ENCODE measurements at places on chromosomes 4 and X. TPM values are rescaled to one million over a fixed set of nuclear protein-coding genes. Genes with fewer than 3 reads are reported as not detected.
A peak's percentile ranks its signal among the peaks of the same experiment; 100 is the strongest.

The TMEM156 gene
- total RNA-seq = 0.95 TPM

DNA sequence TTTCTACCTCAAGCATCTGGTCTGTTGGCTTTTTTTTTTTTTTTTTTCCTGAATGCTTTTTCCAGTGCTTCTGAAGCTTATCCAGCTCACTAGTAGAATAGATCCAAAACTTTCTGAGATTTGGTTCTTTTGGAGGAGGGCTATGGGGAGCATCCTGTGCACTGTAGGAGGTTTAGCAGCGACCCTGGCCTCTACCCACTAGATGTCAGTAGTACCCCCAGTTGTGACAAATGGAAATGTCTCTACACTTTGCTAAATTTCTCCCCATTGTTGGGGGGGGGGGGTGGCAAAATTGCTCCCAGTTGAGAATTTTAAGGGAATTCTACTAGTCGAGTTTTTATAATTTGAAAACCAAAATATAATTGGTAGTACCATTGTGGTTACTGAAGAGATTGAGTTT is 23.0 kb upstream of the PPA2 start:
- DNase-seq = no peak
- H3K36me3 ChIP-seq = no peaks in the 10 kb centered on the region
- H3K4me1 ChIP-seq = no peaks in the 10 kb centered on the region
- H3K27ac ChIP-seq = no peak overlapping the region

GRCh38 chr4:56742080-56742871 is 61.2 kb upstream of the HOPX start:
- no peaks in the 10 kb centered on the region for H3K36me3 ChIP-seq
- DNase-seq = no peak
- no peak overlapping the region for H3K4me3 ChIP-seq

DNA sequence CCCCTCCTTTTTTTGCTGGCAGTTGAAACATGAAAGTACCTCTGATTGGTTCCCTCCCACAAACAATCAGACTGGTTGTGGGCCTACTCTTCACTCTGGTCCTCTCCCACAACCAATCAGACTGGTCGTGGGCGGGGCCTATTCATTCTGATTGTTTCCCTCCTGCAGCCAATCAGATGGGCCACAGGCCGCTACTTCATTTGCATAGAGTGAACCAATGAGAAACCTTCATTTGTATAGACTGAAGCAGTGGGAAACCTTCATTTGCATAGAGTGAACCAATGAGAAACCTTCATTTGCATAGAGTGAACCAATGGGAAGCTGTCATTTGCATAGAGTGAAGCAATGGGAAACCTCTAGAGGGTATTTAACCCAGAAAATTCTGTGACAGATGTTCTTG is 55.2 kb downstream of the TRMT44 start:
- H3K27ac ChIP-seq = no peak overlapping the region
- DNase-seq = no peak
- peaks cover 2% of the 10 kb centered on the region for H3K36me3 ChIP-seq
- no peak overlapping the region for H3K4me3 ChIP-seq

DNA sequence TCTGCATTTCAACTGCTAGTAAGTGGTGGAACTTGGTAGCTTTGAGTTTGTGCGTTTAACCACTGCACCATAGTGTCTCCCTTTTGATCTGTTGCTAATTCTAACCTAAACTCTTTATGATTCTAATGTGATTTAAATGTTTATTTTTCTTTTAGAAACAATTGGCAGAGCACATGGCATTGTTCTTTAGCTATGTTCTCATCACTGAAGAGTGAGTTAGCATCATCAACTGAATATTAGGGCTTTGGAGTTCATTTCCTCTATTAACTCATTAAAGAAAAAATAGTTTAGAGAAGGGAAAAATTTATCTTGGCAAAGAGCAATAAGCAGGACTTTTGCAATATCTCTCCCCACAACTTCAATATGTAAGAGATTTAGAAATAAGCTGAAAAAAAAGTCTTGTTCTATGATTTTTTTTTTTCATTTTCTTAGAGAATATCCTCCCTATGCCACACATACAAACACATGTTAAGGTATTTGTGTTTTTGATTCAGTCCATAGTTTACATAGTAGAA is 25.7 kb downstream of the CPEB2 start:
- peaks cover 3% of the 10 kb centered on the region for H3K4me1 ChIP-seq
- H3K27ac ChIP-seq = no peak overlapping the region
- no peaks in the 10 kb centered on the region for H3K27me3 ChIP-seq

The KIAA1210 gene
- 0.20 TPM for total RNA-seq

DNA sequence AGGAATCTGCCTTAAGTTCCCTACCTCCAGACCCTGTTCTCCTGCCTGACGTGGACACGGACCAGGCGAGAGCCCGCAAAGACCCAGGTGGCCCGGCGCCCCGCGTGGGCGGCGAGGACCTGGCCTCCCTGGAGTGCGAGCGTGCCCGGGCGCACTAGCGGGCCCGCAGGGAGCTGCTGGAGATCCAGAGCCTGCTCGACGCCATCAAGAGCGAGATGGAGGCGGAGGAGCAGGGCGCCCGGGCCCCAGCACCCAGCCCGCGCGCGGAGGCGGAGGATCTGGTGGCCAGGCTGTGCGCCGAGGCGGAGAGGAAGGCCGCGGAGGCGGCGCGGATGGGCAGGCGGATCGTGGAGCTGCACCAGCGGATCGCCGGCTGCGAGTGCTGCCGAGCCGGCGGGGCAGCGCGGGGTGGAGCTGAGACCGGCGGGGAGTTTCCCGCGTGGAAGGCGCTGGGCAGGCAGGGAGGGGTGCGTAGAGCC is 18.2 kb downstream of the MRFAP1 start:
- peak; percentile 57 for DNase-seq
- H3K27me3 ChIP-seq = peaks cover 30% of the 10 kb centered on the region
- no peaks in the 10 kb centered on the region for H3K36me3 ChIP-seq
- H3K4me1 ChIP-seq = peaks cover 4% of the 10 kb centered on the region

- H3K4me3 ChIP-seq = peak overlapping the region; percentile 30
- H3K4me1 ChIP-seq = peaks cover 6% of the 10 kb centered on the region
- DNase-seq = no peak
- peaks cover 12% of the 10 kb centered on the region for H3K36me3 ChIP-seq
- H3K27me3 ChIP-seq = no peaks in the 10 kb centered on the region
Observed at GRCh38 chrX:41336447-41336846, 2.5 kb downstream of the DDX3X start.

DNA sequence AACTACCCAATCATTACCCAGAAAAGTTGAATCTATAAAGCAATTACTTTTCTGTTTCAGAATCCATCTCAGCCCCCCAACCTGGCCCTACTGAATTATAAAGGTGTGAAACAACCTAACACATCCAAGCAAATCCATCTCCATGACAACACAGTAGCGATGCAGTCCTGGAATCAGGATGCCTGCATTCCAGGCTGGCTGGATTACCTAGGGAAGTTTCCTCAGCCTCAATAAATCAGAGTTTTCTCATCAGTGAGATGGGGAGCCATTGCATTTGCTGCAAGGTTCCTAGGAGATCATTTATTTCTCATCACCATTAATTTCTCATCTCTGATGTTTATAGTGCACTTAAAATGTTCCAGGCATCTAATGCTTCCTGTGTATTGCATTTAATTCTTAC is 46.0 kb downstream of the LNX1 start:
- DNase-seq = peak; percentile 38
- H3K27ac ChIP-seq = no peak overlapping the region
- H3K4me1 ChIP-seq = peaks cover 5% of the 10 kb centered on the region
- no peaks in the 10 kb centered on the region for H3K27me3 ChIP-seq
- H3K4me3 ChIP-seq = no peak overlapping the region

DNA sequence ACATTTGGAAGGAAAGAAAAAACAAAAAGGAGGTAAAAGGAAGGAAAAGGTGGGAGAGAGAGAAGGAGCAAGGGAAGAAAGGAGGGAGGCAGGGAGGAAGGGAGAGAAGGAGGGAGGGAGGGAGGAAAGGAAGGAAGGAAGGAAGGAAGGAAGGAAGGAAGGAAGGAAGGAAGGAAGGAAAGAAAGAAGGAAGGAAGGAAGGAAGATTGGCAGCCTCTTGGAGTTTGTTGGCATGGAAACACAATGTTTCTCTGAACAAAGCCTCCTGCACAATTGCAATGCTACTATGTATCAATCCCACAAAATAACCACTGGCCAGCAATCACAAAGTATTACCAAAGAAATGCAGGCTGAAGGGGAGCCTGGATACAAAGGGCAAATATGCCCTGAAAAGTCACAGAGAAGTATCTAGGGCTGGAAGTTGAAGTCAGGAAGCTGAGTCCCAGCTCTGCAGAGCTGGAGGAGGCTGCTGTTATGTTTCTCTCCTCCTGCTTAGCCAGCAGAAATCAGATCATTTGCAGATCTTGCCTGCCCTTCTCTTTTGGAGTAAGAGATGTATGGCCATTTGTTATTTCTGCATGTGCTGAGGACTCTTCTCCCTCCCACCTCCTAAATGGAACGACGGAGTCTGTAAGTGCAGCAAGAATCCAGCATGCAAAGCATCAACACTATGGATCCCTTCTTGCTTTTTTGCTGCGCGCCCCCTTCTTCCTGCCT is 195.9 kb upstream of the LDB2 start:
- DNase-seq = no peak
- no peak overlapping the region for H3K4me3 ChIP-seq
- H3K27ac ChIP-seq = no peak overlapping the region
- H3K36me3 ChIP-seq = no peaks in the 10 kb centered on the region
- peaks cover 6% of the 10 kb centered on the region for H3K4me1 ChIP-seq

The SPOCK3 gene
- total RNA-seq = 0.88 TPM

The CTAG1A gene
- not detected for total RNA-seq

The BMP15 gene
- total RNA-seq = 0.34 TPM

The TMSB15B gene
- 1.7 TPM for total RNA-seq

DNA sequence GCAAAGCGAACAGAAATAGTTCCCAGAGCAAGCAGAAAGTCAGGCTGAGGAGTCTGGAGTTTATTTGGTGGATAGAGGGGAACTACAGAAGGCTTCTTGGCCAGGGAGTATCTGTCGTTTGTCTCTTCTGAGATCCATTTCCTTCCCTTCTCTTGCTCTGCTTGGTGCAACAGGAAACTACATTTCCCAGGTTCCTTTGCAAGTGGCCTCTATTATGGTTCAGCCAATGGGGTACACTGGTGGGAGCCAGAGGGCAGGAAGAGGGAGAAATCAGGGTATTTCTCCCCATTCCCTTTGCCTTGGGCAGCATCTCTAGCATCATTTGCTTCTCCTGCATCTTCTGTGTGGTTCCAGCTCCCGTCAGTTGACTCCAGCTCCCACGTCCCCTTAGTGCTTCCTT is 142.1 kb downstream of the BCOR start:
- H3K36me3 ChIP-seq = no peaks in the 10 kb centered on the region
- DNase-seq = no peak
- no peak overlapping the region for H3K27ac ChIP-seq
- no peak overlapping the region for H3K4me3 ChIP-seq
- peaks cover 1% of the 10 kb centered on the region for H3K4me1 ChIP-seq
- H3K27me3 ChIP-seq = peaks cover 2% of the 10 kb centered on the region

The MEPE gene
- not detected for total RNA-seq

GRCh38 chrX:155867821-155868220 is 13.3 kb upstream of the VAMP7 start:
- no peak overlapping the region for H3K27ac ChIP-seq
- H3K4me3 ChIP-seq = no peak overlapping the region

The ADH1A gene
- 0.23 TPM for total RNA-seq

GRCh38 chr4:4395371-4395770 is 8.5 kb downstream of the NSG1 start:
- no peaks in the 10 kb centered on the region for H3K27me3 ChIP-seq
- no peaks in the 10 kb centered on the region for H3K36me3 ChIP-seq
- H3K4me3 ChIP-seq = no peak overlapping the region
- no peak for DNase-seq

The HDX gene
- 11.2 TPM for total RNA-seq

DNA sequence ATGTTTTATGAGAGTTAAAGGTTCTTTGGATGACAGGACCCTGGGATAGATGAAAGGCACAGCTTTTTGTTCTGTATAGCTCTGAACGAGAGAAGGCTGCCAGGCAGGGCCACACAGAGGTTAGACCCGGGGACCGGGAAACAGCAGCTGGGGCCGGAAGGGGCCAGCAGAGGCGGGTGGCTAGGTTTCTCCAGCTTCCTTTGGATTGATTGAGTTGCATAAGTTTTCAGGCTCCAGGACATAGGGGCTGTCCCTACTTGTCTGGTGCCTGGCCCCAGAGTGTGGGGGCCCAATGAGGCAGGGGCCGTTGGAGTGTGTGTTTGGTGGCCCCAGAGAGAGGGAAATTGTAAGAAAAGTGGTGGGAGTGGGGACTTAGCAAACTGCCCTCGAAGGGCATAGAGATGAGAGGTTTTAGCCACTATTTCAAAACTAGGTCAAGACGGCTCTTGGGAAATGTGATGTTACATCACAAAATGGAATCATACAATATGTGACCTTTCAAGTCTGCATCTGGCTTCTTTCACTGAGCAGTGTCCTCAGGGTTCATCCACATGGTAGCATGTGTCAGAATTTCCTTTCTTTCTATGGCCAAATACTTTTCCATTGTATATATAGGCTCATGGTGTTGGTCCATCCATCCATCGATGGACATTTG is 3.7 kb downstream of the ZFP92 start:
- H3K4me1 ChIP-seq = no peaks in the 10 kb centered on the region
- H3K4me3 ChIP-seq = no peak overlapping the region
- no peak for DNase-seq

The DRP2 gene
- 0.03 TPM for total RNA-seq

DNA sequence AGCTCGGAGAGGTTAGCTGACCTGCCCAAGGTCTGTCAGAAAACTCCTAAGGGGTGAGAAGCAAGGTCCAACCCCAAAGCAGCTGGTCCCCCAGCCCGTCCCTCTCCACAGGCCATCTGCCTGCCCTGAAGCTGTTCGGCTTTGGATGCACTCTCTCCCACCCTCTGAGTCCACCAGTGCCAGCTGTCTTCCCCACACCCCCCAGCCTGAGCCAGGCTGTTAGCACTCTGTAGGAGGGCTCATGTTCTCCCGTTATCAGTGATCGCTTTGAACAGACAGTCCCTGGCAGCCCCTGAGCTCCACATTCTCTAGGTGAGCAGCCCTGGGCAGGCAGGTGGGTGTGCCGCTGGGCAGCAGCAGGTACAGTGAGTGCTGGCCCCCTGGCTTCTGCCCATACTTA is 16.0 kb downstream of the ZNF185 start:
- H3K4me3 ChIP-seq = no peak overlapping the region
- H3K27me3 ChIP-seq = no peaks in the 10 kb centered on the region
- no peak overlapping the region for H3K27ac ChIP-seq
- no peak for DNase-seq
- no peaks in the 10 kb centered on the region for H3K4me1 ChIP-seq
- H3K36me3 ChIP-seq = no peaks in the 10 kb centered on the region

DNA sequence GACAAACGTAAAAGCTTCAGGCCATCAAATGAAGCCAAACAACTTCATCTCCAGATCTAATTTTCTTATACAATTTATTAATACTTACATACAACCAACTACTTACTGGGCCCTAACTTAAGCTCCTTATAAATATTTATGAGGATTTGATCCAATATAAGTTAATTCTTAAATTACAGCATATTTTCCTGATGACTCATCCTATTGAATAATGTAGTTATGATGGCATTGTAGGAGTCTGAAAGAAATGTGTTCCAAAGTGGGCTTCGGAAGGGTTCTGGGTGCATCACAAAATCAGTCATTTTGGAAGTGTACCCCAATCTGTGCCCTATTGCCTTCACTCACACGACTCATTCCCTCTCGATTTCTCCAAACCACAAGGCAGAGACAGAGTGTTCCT is 455.1 kb upstream of the CTSO start:
- no peak overlapping the region for H3K4me3 ChIP-seq
- no peaks in the 10 kb centered on the region for H3K36me3 ChIP-seq
- H3K4me1 ChIP-seq = peaks cover 3% of the 10 kb centered on the region
- no peak overlapping the region for H3K27ac ChIP-seq
- DNase-seq = no peak
- H3K27me3 ChIP-seq = no peaks in the 10 kb centered on the region

- H3K36me3 ChIP-seq = no peaks in the 10 kb centered on the region
- H3K27me3 ChIP-seq = no peaks in the 10 kb centered on the region
- DNase-seq = peak; percentile 50
- H3K4me3 ChIP-seq = no peak overlapping the region
Observed at GRCh38 chr4:26912810-26913209, 52.2 kb downstream of the STIM2 start.
